ENCODE measurements at places on chromosomes 13 and 19. TPM values are rescaled to one million over a fixed set of nuclear protein-coding genes. Genes with fewer than 3 reads are reported as not detected.
A peak's percentile ranks its signal among the peaks of the same experiment; 100 is the strongest.

DNA sequence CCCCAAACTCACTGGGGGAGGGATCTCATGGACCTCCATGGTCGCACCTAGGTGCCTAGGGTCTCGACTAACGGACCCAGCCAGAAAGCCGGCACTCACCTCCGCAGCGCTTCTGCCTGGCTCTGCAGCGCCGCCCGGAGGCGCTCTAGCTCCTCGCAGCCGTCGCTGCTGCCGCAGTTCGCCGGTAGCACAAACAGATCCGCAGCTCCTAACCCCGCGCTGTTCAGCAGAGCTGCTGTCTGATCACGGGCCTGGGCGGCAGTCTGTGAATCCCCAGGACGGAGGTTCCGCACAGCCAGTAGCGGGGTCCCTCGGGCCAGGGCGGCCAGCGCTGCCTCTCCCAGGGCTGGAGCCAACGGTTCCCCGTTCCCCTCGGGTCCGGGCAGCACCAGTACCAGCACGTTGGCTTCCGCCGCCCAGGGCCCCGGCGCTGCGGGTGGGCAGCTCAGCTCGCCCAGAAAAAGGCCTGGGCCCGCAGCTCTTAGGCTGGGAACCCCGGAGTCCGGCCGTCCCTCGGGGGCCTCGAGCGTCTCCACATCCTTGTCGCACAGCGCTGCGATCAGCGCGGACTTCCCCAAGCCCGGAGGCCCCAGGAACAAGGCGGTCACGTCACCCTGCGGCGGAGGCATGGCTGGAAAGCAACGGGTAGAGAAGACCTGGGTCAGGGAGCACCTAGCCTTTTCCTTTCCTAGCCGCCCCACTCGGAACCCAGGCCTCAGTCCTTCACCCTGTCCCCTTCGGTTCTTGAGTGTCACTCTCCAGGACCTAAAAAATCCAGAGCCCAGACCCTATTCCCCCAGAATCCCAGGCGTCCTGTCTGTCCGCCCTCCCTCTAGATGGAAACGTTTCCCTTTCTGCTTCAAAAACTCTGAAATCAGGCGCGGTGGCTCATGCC lies 977 bp downstream of the IRGQ start:
- peak; percentile 75 for DNase-seq

- no peak for DNase-seq
Measured at GRCh38 chr13:35474496-35475211, 1.8 kb downstream of the MAB21L1 start.

GRCh38 chr13:98524793-98525192 lies 52.1 kb downstream of the STK24 start:
- DNase-seq = no peak

- peak; percentile 79 for DNase-seq
Measured at GRCh38 chr13:110265682-110266430, 41.1 kb downstream of the COL4A1 start.

- no peak for DNase-seq
Measured at GRCh38 chr13:44108331-44108858, 228.7 kb downstream of the LACC1 start.

GRCh38 chr19:10243606-10244005 lies 8.4 kb upstream of the MRPL4 start:
- DNase-seq = no peak

GRCh38 chr13:46964789-46965527 lies 68.1 kb upstream of the HTR2A start:
- DNase-seq = no peak

DNA sequence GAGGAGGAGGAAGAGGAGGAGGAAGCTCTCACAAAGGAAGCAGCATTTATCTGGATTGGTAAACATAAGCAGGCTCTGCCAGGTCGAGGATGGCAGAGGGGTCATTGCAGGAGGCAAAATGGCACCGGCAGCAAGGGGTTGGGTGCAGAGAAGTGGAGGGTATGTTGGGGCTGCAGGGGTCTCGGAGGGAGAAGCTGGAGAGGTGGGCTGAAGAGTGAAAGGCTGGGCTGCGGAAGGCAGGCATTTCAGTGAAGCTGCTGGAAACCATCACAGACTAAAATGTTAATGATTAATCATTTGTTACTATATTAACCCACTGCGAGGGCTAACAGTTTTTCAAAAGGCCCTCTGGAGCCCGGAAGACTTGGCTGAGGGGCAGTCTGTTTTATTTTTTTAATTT lies 24.6 kb downstream of the TPT1 start:
- no peak for DNase-seq

- DNase-seq = no peak
Measured at GRCh38 chr13:45584816-45585215, 30.7 kb downstream of the ERICH6B start.

GRCh38 chr13:102870677-102871415 lies 25.0 kb downstream of the ERCC5 start:
- DNase-seq = no peak

GRCh38 chr13:110274687-110275086 lies 32.3 kb downstream of the COL4A1 start:
- DNase-seq = no peak

DNA sequence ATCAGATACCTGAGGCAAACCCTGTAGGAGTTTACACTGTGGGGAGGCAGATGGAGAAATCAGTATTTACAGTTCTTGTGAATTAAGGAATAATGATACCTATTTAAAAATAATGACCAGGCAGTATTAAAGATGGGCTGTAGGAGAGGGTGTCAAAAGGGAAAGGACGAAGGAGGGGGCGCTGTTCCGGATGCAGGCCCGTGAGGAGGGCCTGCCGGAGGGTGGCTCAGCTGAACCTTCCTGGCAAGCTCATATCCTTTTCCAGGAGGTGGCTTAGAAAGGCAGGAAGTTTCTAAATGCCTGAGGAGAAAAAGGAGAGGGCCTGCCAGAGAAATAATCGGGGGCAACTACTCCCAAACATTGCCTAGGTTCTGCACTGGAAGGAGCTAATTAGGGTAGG lies 46.6 kb downstream of the MBNL2 start:
- no peak for DNase-seq

GRCh38 chr13:100176801-100177400 lies 88.0 kb downstream of the PCCA start:
- DNase-seq = no peak

DNA sequence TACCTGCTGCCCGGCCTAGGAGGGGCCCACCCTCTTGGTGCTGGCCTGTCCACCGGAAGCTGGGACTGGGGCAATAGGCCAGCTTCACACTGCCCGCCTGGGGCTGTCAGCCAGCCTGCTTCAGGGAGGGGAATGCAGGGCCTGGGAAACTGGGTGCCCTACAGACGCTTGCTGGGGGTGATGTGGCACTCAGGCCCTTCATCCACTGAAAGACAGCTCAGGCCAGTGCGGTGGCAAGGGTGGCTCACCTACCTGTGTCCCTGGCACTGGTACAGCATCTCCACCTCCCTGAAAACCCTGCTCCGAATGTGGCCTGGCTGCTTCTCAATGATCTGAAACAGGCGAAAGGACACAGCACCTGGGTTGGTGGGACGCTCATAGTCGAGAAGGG lies 7.8 kb downstream of the MKNK2 start:
- peak; percentile 68 for DNase-seq

GRCh38 chr13:27792393-27793218 lies at the start of gene GSX1:
Gene GSX1, plus strand, starts transcription at chr13:27792483. Its CDS starts 208 bp downstream, at chr13:27792691.
- DNase-seq = peak; percentile 78

DNA sequence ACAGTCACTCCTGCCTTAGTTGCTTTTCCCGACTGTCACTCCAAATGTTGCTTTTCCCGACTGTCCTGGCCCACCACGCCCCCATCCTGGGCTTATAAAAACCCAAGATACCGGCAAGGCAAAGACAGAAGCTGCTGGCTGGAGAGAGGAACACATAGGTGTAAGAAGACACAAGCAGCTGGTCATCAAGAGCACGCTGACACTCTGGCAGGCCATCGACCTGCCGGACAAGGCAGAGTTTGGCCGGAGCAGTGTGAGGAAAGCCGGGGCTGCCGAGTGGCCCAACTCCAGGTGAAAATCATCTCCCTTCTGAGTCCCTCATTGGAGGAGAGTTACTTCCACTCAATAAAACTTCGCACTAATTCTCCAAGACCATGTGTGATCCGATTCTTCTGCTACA lies 349.5 kb downstream of the SLITRK1 start:
- DNase-seq = no peak

DNA sequence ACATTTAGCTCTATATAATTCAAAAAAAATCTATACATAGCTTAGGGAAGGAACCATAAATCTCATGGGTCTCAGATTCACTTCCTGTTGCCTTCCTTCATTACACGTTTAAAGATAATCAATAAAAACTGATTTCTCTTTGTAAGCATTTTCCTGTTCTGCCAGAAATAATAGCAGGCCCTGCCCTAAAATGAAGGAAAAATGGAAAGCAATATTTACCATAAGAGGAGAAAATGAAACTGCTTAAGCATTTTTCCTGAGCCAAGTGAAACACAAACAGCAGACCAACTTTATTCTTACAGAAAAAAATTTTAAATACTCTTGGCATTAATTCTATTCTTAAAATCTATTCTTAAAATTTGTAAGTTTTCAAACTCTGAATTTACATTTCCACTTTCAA lies 4.0 kb downstream of the LHFPL6 start:
- DNase-seq = no peak

DNA sequence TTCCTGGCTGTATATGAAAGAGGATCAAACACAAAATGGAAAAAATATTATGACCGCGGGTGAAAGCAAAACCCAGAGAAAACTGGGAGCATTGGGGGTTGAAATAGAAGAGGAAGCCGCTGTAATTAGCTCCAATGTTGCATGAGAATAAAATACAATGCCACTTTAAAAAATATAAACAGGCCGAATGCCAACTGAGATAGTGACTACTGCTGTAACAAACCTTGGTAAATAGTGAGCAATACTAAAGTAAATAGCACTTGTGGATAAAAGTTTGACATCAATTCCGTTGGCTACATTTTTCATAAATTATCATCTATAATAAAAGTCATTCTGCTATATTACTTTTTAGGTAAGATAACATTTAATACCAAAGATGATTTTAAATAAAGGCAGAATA lies 395.8 kb upstream of the MIR17HG start:
- DNase-seq = no peak

- no peak for DNase-seq
Measured at GRCh38 chr13:43686557-43686956, 100.2 kb downstream of the ENOX1 start.

- DNase-seq = no peak
Measured at GRCh38 chr13:32881074-32881776, 135.0 kb upstream of the KL start.

- DNase-seq = no peak
Measured at GRCh38 chr19:24127601-24128000, 40.6 kb downstream of the ZNF254 start.

GRCh38 chr13:40777166-40777808 lies 6.3 kb upstream of the MRPS31 start:
- DNase-seq = no peak

DNA sequence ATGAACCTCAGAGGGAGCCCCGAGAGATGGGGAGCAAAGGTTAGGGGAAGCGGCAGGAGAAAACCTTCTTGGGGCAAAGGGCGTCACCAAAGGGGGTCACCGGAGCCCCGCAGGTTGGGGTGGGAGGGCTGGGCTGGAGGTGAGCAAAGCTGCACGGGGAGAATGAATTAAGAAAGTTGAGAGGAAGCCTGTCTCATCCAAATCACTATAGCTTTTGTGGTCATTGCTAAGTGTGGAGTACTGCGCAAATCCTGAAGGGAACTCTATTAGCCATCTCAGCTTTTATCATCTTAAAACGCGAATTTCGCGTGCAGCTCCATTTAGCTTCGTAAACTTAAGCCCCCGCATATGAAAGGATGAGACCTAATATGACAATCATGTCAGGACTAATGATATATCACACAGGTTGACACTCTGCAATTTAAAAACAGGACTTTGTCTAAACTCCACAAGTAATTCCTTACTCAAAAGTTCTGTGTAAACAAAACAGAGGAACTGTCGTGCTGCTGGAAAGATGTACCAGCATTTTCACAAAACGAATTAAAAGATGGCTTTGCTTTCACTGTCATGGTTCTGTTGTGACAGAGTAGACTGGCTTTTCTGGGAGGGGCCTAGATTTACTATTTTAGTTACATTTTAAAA lies 631 bp downstream of the LACC1 start:
- DNase-seq = no peak

- no peak for DNase-seq
Measured at GRCh38 chr19:5913739-5914357, at the start of gene CAPS. Gene CAPS, plus strand, starts transcription at chr19:5914254. Its CDS starts 153 bp downstream, at chr19:5914407.

DNA sequence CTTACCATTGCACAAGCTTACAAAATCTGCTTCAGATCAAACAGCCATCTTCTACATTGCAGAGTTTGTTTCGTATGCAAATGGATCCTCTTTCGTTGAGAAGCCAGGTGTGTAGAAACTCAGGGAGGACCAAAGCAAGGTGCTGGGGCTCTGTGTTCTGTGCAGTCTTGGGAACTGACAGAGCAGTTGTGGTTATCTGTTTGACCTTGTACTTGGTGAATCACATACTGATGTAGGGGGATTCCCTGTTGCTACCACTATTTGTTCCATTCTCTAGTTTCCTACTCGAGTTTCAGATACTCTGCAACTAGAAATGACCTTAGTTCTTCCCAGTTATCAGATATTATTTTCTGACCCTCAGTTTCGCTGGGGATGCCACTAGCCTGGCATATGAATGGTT lies 95.2 kb upstream of the CLDN10 start:
- DNase-seq = no peak

DNA sequence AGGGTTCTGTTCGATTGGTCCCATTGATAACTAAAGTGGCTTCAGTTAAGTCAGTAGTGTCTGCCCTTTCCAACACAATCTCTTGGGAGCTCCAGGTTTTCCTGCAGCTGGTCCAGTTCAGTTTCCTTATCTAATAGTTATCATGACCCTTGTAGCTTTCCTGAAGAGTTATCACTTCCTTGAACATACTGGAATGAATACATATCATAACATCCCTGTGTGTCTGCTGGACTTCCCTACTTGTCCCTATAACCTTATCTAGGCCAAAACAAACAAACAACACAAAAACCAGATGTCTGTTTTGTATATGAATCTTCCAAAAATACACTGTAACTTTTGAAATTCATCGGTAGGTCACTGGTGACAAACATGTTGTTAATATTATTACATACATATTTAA lies 167.6 kb downstream of the DCT start:
- DNase-seq = no peak

DNA sequence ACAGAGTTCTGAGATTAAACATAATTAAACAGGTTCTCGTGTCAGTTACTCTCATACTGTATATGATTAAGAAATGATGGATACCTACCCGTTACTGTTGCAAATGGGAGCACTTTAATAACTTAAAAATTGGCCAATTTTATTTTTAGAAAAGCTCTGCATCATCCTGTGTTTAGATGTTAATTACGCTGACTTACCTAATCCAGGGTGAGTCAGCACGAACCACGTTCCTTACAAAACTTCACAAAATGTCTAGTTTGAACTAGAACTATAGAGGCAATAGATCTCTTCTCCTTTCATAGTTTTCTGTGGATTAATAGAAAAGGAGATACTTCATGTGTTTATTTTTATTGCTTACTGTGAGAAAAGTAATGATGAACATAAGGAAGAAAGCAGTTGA lies 363.9 kb downstream of the MYO16 start:
- DNase-seq = no peak

Gene UBE2L5
- 0.22 TPM for total RNA-seq

Gene CIRBP
- 550 TPM for total RNA-seq

Gene SELENOV
- not detected for total RNA-seq

Gene SIGLEC7
- total RNA-seq = 2.0 TPM

Gene DNASE2
- 26.7 TPM for total RNA-seq

Gene SIAH3
- total RNA-seq = not detected

Gene MATK
- 1.6 TPM for total RNA-seq

Gene ZNF432
- total RNA-seq = 17.9 TPM

Gene CGB8
- not detected for total RNA-seq

Gene LILRA6
- 11.4 TPM for total RNA-seq

Gene MISP3
- 5.6 TPM for total RNA-seq

Gene ZNF772
- total RNA-seq = 12.5 TPM

Gene ZNF534
- 2.3 TPM for total RNA-seq

Gene TMC4
- 2.9 TPM for total RNA-seq

Gene AMER2
- total RNA-seq = 0.04 TPM

Gene KLF5
- total RNA-seq = 83.6 TPM
